ENCODE measurements at places on chromosomes 3 and 15. TPM values are rescaled to one million over a fixed set of nuclear protein-coding genes. Genes with fewer than 3 reads are reported as not detected.

LTK gene
- 0.23 TPM for polyA plus RNA-seq

RBP2 gene
- polyA plus RNA-seq = not detected

RHOV gene
- 0.13 TPM for polyA plus RNA-seq

TSPAN3 gene
- 244 TPM for polyA plus RNA-seq

ARHGAP11A gene
- 1.7 TPM for polyA plus RNA-seq

GABRR3 gene
- not detected for polyA plus RNA-seq

SHF gene
- polyA plus RNA-seq = 31.2 TPM

NRROS gene
- 3.2 TPM for polyA plus RNA-seq

LSG1 gene
- polyA plus RNA-seq = 46.6 TPM

C3orf49 gene
- not detected for polyA plus RNA-seq

All from ovary (tissue), 10 donors.